ENCODE measurements at places on chromosomes 16 and 17.
A peak's percentile ranks its signal among the peaks of the same experiment; 100 is the strongest.

DNA sequence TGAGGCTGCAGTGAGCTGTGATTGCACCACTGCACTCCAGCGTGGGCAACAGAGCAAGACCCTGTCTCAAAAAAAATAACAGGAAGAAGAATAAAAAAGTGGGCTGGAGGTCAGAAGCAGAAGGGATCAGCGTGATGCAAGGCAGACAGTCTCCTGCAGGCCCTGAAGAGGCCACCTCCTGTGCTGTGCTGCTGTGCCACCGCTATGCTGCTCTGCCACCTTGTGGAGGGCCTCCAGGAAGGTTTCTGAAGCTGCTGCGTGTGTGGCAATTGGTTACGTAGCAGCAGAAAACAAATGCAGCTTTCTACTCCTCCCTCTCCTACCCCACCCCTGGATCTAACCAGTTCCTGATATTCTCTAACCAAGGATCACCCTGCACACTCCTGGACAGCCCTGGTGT, 815.5 kb downstream of the KCNJ18 start:
- no peak for DNase-seq

DNA sequence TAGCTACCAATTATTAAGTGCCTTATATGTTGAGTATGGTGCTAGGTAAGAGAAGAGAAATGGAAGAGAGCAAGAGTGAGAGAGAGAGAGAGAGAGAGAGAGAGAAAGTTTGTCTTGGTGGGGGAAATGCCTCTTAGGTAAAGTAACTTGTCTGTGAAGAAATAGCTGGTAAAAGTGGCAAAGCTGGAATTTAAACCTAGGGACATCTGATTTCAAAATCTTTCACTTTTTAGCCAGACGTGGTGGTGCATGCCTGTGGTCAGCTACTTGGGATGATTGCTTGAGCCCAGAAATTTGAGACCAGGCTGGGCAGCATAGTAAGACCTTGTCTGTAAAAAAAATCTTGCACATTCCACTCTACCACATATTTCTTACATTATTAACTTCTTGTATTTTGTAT, 23.0 kb upstream of the CDR2 start:
- DNase-seq = peak; percentile 97

DNA sequence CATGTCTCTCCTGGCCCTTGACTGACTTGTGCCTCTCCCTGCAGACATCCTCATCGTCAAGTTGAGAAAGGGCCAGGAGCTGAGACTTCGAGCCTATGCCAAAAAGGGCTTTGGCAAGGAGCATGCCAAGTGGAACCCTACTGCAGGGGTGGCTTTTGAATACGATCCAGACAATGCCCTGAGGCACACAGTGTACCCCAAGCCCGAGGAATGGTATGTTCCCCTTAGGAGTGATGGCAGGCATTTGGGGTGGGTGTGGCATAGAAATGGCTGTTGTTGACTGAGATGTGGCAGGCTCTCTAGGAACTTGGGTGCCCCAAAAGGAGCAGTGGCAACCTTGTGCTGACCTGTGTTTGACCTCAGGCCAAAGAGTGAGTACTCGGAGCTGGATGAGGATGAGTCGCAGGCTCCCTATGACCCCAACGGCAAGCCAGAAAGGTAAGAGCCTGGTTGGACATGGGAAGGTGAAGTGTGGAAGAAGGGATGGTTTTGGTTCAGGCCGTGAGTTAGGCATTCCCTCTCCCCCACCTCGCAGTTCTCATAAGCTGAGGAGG, 7.5 kb downstream of the POLR2C start:
- DNase-seq = no peak

DNA sequence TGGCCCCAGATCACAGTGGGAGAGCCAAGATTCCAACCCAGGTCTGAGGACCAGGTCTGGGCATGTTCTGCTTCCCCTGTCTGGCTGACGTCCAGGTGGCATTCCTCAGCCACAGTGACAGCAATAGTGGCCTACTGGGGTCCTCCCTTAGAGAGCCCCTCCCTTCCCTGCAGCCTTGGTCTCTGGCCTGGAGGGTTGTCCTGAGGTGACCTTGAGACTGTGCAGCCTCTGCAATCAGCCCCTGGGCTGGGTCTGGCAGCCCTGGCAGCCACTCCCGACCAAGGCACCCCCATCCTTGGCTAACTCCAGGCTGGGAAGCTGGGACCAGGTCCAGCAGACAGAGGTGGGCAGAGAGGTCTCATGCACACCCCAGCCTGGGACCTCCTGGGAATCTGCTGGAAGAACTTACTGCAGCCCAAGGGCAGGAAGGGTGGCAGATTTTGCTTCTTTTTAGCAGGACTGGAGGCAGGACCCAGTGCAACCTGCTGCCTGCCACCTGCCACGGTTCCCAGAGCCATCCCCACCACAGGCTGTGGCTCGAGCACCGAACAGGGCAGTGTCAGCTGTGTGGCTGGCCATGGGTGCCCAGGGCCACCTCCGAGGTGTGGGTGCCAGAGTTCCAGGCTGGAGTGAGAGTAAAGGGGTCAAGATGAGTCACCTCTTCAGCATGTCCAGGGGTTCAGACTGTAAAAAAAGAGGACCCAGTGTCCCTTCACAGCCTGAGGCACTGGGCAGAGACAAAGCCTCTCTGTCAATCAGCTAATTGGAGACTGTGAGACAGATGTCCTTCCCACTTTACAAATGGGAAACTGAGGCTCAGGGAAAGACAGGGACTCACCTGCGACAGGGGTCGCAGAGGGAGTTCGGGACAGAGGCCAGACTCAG, 12.6 kb downstream of the GRB7 start:
- no peak for DNase-seq

GRCh38 chr16:53052519-53053501, at the start of gene CHD9NB:
TSS of gene CHD9NB (minus strand) at chr16:53052897. CDS start at chr16:53044158, 8,739 bp downstream.
- peak; percentile 95 for DNase-seq

DNA sequence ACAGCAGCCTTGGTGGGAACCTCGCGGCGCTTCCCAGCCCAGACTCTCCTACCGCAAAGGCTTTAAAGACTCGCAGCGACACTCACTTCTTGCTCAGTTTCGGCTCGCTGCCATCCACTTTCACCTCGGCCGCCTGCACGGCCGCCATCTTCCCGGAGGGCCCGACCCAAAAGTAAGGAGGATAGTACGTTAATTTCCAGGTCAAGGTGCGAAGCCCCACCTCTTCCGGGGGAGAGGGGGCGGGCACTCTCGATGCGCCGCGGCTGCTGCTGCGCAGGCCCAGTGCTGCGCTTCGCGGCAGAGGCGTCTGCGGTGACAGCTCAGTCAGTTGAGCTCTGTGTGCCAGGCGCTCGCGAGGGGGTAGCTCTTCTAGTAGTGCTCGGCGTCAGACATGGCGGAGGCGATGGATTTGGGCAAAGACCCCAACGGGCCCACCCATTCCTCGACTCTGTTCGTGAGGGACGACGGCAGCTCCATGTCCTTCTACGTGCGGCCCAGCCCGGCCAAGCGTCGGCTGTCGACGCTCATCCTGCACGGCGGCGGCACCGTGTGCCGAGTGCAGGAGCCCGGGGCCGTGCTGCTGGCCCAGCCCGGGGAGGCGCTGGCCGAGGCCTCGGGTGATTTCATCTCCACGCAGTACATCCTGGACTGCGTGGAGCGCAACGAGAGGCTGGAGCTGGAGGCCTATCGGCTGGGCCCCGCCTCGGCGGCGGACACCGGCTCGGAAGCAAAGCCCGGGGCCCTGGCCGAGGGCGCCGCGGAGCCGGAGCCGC, at the start of the genes KARS1 and TERF2IP:
Gene KARS1 (minus strand): TSS at position 174 of the 773 bp plus-strand sequence. CDS start 26 bp downstream, at position 148.
Gene TERF2IP (plus strand): TSS at position 282 of the 773 bp plus-strand sequence. CDS start 110 bp downstream, at position 392.
- peak; percentile 87 for DNase-seq

DNA sequence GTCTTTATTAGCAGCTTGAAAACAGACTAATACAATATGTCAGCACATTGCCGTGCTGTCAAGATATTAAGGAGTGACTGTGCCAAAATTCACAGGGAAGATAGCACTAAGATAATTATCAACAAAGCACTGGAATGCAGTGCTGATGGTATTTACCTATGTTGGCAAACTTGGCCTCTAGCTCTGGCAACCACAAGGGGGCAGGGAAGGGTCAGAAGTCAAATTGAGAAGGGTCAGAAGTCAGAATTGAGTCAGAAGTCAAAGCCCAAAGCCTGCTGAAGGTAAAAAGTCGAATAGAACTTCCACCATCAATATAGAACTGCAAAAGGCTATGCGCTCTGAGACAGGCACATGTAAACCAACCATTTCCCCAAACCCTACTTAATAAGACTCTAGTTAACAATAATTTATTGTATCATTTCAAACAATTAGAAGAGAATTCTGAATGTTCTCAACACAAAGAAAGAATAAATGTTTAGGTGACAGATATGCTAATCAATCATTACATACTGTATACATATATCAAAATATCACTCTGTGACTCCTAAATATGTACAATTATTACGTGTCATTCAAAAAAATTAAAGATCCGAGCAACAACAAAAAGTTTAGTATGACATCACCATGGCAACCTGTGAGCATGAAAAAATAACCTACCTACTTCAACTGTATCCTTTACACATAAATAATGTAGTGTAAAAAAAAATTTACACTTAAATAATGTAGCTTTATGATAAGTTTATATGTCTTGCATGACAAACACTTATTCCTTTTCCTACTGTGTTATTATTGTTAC, 916.1 kb downstream of the KCNJ2 start:
- DNase-seq = no peak

Measured in fibroblast of the aortic adventitia (primary cell).